ENCODE measurements at places on chromosomes 16 and 17.

- no peak for DNase-seq
Measured at GRCh38 chr16:78543023-78543422, 443.6 kb downstream of the WWOX start.

- peak; percentile 51 for DNase-seq
Measured at GRCh38 chr17:48037036-48037837, at the start of gene COPZ2. COPZ2 (minus strand) TSS chr17:48037797; CDS start chr17:48037777, 20 bp downstream.

- DNase-seq = no peak
Measured at GRCh38 chr16:56102183-56102686, 89.1 kb upstream of the GNAO1 start.

DNA sequence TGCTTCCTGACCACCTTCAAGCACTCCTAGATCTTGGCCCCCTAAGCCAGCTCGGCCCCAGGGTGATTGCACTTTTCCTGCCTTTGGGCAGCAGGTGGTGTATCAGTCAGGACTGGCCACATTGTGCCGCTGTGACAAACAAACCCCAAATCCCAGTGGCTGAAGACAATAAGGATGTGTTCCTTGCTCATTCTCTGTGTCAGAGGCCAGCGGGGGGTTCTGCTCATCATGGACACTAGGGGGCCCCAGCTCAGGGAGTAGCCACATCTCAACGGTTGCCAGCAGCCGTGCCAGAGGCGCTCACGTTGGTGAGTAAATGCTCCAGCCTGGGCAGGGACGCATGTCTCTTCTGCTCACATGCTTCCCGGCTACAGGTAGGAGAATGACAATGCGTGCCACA, 60.4 kb downstream of the ZDHHC7 start:
- DNase-seq = no peak

DNA sequence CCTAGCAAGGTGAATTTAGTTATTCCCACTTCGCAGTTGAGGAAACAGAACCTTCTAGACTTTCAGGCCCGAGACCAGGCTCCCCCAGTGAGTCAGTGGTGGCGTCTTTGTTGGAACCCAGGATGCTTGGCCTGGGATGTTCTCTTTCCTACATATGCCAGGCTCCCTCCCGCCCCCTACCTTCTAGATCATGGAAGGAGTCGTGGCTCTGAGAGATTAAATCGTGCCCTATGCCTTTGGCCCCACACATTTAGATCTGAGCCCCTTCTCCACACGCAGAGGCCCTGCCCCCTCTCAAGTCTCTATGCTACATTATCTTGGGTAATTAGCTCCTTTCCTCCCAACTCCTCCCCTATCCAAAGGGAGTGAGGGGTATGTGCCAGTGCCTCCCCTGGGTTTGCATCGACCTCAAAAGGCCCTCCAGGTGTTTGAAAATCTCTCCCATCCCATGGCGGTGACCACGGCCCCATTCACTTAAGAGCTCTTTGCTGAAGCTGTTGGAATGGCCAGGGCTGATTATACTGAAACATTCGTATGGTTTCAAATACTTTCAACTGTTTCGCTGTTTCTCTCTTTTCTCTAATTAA, 3.0 kb downstream of the NGFR start:
- DNase-seq = no peak

DNA sequence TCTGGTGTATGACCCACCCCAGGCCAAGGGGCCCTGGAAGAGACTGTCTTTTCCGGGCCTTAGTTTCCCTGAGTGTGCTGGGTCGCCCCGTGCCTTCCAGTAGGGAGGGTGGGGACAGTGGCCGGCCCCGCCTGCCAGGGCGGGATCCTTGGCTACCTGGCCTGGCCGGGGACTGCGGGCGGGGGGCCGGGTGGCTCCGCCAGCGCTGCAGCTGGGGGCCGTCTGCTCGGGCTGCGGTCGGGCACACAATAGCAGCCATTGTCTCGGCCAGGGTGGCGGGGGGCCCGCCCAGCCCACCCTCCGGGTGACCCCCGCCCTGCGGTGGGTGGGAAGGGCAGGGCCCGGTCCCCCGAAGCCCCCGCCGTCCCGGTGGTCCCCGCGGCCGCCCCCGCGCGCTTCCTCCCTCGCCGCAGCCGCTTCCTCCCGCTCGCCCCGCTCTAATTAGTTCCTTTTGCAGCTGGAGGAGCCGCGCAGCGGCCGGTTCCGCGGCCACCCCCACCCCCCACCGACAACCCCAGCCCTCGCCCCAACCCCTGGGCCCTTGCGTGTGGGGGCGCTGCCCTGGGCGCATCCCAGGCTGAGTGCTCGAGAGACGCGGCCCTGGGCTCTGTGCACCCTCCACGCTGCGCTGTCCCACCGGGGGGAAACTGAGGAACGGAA, 11.6 kb downstream of the GLIS2 start:
- DNase-seq = no peak

- DNase-seq = no peak
Measured at GRCh38 chr16:57156351-57156703, 29.5 kb downstream of the PSME3IP1 start.

DNA sequence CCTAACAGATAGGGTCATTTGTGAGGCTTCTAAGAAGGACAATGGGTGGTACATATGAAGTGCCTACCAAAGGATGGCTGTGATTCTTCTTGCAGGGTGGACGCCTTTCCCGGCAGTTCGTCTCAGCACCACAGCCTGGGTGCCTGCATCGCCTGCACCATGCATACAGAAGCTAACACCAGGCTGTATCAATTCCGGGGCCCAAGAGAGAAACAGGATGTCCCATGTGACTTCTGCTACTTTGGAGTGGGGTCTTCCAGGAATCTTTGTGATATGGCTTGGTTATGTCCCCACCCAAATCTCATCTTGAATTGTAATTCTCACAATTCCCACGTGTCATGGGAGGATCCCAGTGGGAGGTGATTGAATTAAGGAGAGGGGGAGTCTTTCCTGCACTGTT, 251.6 kb upstream of the TNRC6C start:
- no peak for DNase-seq

- no peak for DNase-seq
Measured at GRCh38 chr16:27951489-27952120, 111.9 kb downstream of the GSG1L start.

GRCh38 chr17:1754430-1755112, 7.3 kb upstream of the SERPINF1 start:
- DNase-seq = no peak

DNA sequence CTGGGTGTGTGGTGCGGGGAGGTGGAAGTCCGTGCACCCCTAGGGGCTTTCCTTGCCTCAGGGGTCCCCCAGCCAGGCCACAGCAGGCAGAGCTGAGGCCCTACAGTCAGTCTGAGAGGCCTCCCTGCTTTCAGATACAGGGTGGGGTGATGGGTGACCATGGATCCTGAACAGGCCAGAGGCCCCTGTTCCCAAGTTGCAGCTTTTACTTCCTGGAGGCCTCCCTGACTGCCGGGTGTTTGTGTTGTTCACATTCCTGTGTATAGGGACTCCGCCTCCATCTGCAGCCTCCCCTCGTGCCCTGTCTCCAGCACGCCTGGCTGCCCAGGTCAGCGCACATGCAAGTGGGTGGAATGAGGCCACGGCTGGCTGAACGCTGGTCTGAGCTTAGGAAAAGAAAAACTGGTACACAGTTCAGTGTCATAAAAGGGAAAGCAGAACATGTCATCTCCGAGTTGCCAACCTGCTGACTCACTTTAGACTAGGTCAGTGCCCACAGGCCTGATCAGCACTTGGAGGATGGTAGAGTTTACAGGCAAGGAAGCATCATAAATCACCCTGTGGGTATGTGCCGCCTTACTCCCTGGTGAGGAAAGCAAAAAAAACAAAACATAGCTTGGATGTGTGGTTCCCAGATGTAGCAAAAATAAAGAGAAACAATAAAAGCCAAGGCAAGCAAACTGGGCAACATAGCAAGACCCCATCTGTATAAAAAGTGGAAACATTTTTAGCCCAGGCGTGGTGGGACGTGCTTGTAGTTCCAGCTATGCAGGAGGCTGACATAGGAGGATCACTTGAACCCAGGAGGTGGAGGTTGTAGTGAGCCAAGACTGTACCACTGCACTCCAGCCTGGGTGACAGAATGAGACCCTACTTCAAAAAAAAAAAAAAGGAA, 6.2 kb upstream of the SLC7A6 start:
- DNase-seq = no peak

DNA sequence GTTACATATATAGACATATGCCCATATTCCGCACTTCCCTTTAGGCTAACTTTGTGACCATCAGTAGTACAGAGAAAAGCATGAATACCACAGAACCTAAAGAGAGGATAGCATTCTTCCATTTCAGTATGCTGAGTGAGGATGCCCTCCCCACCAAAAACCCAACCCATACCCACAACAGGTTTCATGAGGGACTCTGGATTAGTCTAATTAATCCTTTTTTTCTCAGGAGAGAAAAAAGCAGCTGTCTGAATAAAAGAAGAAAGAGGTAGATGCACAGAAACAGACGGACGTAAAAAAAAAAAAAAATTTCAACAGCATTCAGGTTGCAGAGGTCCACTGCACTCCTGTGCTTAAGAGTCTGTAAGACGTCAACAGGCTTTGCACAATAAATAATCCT, 6.7 kb downstream of the MMD start:
- DNase-seq = no peak

- DNase-seq = no peak
Measured at GRCh38 chr17:63124536-63124935, 158.5 kb downstream of the TANC2 start.

GRCh38 chr17:76106703-76107102, 3.1 kb upstream of the EXOC7 start:
- DNase-seq = no peak

DNA sequence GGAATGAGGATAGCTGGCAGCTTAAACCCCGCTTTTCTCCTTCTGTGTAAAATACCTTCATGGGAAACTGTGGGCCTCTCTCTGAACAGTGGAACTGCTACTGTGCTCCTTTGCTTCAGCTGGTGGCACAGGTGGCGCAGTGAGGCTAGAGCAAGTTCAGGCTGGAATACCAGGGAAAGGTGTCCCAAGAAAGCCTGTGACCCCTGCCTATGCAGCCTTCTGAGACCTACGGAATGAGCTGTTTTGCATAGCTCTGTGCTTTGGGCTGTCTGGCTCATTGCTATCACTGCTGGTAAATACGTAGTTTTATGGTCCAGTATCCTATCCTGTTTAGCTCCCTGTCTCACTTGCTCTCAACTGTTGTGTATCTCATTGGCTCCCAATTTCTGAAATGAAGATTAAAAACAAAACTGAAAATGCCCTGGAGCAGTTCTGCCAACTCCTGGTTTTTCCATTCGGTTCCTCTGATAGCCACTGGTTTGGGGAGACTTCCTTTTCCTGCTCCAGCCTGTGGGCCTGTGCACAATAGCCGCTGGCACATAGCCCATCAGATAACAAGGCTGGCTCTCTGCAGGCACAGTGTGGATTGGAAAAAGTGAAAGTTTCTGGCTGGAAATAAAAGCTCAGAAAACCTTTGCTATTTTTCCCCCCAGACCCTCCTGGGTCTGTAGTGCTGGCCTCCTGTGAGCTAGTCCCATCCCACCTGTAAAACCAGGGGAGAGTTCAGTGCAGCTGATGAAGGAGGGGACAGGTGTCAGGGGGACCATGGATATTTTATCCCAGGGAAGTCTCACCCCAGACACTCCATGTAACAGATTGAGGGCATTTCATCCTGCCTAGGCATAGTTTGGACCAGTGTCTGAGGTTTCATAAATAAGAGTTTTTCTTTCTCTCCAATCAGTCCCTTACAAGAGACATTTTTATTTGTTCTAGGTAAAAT, 24.0 kb downstream of the LIMD2 start:
- DNase-seq = no peak

GRCh38 chr17:45230787-45231480, 9.2 kb downstream of the FMNL1 start:
- DNase-seq = no peak

DNA sequence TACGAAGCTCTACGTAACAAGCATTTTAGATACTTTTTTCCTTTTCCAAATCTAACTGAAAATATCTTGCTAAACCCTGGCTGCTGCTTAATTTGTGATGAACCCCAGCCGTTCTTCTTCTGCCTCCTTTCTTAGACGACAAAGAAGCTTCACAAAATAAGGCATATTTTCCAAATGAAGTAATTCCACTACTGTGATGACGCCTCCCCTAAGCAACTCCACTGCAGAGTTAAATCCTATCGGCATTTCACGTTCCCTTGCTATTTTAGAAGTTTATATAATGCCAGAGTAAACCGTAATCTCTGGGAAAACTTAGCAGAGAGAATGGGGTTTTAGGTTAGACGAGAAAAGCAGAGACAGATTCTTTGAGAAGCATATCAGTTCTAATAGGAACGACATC, 683.1 kb upstream of the SALL1 start:
- no peak for DNase-seq

DNA sequence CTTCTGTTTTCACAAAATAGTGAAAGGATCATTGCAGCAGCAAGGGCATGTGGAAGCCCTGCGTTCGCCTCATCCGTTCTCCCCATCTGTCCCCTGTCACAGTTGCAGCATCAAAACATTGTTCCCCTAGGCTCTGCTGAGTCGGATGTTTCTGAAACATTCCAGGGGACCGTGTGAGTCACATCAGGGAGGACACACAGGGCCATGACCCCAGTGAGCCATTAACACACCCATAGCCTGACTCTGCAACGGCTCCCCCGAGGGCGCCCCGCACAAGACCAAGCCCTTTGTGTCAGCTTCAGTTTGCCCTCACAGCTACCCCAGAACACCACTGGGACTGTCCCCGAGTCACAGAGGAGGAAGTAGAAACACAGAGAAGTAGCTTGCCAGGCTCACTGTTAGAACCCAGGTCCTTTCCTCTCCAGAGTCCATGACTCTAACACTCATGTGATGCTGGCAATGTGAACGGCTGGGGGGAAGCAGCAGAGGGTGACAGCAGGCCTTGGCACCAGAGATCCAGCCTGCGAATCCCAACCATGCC, 63.3 kb upstream of the HSBP1 start:
- DNase-seq = no peak

- DNase-seq = peak; percentile 80
Measured at GRCh38 chr17:29148790-29149430, 31.3 kb downstream of the MYO18A start.

DNA sequence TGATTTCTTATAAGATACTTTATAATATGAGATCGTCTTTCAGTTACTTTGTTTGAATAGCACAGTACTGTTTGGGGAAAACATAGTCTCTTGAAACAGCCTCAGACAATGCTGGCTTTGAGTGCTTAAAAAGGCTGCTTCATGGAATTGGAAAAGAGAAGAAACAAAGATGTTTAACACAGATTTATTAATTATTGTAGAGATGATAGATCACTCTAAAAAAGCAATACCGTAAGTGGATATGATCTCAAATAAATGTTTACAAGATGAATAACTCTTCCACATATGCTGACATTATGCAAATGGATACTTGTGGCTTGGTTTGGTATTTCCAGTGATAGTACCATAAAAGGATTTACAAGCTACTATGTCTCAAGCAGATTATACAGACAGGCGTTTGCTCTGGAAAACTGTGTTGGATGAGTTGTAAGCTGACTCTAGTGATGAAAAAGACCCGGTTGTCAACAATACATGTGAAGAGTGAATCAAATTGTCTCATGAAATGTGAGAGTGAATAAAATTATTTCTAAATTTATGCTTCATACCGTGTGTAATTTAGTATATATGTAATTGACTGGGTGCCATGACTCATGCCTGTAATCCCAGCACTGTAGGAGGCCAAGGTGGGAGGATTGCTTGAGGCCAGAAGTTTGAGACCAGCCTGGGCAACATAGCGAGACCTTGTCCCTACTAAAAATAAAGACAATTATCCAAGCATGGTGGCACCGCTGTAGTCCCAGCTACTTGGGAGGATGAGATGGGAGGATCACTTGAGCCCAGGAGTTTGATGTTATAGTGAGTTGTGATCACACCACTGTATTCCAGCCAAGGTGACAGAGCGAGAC, 105.4 kb downstream of the FTO start:
- no peak for DNase-seq

GRCh38 chr16:366476-366875, 3.9 kb downstream of the MRPL28 start:
- no peak for DNase-seq

Data from activated naive CD4-positive, alpha-beta T cell (primary cell).